ENCODE measurements at places on chromosomes 4 and X.
A peak's percentile ranks its signal among the peaks of the same experiment; 100 is the strongest.

GRCh38 chr4:149845743-149846142 is 30.1 kb upstream of the IQCM start:
- no peak for DNase-seq

GRCh38 chr4:142091085-142091513 is 454.7 kb downstream of the IL15 start:
- no peak for DNase-seq

DNA sequence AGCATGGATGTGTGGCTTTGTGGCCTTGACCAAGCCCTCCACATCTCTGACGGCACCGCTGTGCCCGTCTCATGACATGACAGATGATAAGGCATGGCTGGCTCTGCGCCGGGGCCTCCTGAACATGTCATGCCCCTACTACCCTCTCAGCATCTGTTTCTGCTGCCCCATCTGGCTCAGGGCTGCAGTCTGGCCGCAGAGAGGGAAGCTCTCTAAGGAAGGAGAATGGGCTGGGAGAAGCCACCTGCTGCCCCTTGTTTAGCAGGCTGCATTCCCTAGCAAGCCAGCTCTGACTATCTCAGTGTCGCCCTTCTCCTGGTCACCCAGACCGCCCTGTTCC is 7.2 kb downstream of the ZNF185 start:
- DNase-seq: no peak

GRCh38 chr4:15234856-15235126 is 193.0 kb upstream of the C1QTNF7 start:
- no peak for DNase-seq

GRCh38 chr4:76201276-76201675 is 12.3 kb downstream of the SCARB2 start:
- DNase-seq: no peak

DNA sequence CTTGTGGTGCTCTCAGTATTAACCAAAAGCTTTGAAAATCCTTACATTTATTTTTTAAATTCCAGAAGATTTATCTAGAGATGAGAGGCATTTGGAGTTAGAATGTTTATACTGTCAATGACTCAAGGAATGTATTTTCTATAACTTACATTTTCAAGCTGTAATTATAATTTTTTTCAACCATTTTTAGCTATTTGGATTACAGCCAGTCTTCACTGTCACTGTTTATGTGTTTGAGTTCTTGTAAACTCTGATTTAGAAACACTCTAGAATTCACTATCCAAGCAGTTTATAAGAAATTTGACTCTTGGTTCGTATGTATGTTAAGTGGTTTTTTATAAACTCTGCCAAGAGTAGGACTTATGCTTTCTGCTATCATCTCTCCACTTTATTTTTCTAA is 36.7 kb upstream of the GUCY1A1 start:
- no peak for DNase-seq

GRCh38 chr4:76016393-76016792 is 6.9 kb downstream of the CXCL10 start:
- DNase-seq: no peak

GRCh38 chrX:12405306-12405705 is 267.0 kb downstream of the FRMPD4 start:
- DNase-seq: no peak

DNA sequence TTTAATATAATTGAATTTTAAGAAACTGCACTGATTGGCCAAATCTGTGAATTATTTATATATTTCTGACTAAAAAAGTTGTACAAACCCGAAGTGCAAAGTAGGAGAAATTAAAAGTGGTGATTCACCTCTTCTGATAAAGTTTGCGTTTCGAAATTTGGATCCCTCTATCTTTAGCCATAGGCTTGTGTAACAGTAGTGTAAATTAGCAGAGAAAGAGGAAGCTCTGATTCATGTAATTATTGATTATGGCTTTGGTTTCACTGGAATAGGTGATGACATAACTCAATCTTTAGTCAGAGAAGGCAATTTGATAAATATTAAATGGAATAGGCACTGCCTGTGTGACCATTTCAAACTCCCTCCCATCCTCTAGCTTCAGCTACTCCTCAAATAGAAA is 717.8 kb upstream of the PCDH7 start:
- DNase-seq: no peak

DNA sequence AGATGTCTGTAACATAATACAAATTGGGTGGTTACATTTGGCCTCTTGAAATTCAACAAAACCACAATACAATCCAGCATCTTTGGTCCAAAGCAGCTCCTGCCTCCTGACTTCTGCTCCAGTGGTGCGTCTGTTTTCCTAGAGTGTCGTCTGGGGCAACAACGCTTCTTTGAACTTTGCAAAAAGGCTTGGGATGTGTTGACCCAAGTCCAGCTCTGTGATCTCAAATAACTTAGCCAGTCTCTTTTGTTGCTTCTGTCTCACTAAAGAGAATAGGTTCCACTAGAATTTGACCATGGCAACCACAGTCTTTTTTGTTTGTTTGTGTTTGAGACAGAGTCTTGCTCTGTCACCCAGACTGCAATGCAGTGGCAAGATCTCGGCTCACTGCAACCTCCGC is 324.0 kb downstream of the DHRSX start:
- DNase-seq: no peak

DNA sequence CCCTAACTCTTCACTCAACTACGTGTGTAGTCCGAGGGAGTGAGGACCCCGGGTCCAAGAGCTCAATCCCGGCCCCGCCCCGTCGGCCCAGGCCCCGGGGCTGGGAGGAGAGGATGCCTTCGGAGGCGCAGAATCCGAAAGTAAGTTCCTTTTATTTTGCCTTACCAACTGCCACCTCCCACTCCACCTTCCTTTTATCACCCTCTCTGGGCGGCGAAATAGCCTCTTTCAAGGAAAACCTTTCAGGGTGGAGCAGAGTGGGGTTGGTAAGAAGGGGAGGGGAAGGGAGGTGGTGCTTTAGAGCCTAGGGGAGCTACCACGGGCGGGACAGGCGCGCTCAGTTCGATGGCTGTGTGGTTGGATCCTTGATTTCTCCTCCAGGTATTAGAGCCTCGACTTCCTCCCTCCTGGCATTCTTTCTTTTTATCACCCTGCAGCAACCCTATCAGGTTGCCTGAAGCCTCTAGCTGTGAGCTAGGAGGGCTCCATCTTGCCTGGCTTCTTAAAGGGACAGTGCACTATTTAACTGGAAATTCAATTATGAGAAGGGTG is 191.2 kb downstream of the RRAGB start:
- peak; percentile 15 for DNase-seq

- no peak for DNase-seq
Observed at GRCh38 chr4:2938906-2939305, 24.3 kb downstream of the NOP14 start.

DNA sequence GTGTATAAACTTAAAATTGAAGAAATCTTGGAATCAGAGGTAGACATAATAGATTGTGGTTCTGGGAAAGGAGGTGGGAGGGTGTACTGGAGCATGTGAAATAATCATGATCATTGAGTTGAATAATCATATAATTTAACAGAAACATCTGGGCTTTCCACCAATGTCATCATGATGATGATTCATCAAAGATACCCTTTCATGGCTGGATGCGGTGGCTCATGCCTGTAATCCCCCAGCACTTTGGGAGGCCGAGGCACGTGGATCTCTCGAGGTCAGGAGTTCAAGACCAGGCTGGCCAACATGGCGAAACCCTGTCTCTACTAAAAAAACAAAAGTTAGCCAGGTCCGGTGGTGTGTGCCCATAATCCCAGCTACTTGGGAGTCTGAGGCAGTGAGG is 6.7 kb upstream of the RUFY3 start:
- peak; percentile 59 for DNase-seq

DNA sequence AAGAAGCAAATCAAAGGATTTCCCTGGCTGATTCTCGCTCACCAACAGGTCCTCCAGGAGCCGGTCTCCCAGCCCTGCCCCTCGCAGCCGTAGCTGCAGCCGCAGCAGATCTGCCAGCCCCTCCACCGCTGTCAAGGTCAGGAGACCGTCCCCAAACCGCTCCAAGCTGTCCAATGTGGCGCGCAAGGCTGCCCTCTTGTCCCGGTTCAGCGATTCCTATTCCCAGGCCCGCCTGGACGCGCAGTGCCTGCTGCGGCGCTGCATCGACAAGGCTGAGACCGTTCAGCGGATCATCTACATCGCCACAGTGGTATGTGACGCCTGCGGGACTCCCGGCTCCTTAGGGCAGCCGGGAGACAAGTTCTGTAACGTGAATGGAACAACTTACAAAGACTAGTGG is 25.6 kb downstream of the SPATA18 start:
- DNase-seq: no peak

GRCh38 chr4:11081006-11081405 is 347.7 kb downstream of the HS3ST1 start:
- DNase-seq: no peak

DNA sequence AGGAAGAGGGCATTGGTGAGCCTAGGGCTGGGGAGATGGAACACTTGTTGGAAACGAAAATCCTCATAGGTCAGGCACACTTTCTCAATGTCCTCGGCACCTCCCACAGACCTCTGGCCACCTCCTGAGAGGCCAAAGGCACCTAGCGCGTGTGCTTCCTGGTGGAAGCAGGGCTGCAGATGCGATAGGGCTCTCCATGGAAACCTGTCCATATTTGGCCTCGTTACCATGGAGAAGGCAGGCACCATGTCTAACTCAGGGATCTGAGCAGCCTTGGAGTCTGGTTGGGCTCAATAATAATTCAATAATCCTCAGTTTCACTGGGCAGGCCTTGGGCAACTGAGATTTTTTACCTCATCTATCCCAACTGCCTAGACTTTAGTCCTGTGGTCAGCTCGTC is 58.3 kb downstream of the RAI2 start:
- no peak for DNase-seq

DNA sequence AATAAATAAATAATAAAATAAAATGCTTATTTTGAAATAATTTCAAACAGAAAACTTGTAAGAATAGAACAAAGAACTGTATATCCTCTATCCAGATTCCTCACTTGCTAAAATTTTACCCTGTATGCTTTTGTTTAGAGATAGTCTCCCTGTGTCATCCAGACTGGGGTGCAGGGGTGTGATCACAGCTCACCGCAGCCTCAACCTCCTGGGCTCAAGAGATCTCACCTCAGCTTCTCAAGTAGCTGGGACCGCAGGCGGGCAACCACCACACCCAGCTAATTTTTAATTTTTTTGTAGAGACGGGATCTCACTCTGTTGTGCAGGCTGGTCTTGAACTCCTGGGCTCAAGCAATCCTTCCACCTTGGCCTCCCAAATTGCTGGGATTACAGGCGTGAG is 17.5 kb upstream of the ARAF start:
- no peak for DNase-seq

DNA sequence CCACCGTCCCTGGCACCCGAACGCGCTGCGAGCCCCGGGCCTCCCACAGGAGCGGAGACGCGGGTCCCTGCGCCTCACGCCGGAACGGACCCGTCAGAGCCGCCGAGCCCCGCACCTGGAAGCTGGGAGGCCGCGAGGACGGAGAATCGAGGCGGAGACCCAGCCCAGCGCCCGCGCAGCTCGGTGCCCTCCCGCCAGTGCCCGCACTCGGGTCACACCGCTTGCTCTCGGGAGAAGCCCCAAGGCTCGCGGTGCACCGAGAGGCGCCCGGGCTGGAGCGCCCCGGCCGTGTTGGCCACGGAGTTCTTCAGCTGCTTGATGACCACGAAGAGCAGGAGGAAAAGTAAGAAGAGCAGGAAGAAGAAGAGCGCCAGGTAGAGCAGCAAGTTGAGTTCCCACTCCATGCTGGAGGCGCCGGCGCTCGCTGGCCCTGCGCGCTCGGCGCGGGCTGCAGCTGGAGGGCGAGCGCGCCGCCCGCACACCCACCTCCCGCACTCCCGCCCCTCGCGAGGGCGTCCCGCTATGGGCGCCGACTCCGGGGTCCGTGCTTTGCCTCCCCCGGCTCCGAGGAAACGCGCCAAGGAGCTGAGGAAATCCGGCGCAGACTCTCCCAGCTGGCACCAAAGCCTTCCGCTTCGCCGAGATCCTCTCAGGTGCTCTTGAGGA is at the start of gene SMIM43:
TSS of gene SMIM43 (minus strand) at position 463 of the 666 bp plus-strand sequence. CDS start at position 404, 59 bp downstream.
- no peak for DNase-seq

DNA sequence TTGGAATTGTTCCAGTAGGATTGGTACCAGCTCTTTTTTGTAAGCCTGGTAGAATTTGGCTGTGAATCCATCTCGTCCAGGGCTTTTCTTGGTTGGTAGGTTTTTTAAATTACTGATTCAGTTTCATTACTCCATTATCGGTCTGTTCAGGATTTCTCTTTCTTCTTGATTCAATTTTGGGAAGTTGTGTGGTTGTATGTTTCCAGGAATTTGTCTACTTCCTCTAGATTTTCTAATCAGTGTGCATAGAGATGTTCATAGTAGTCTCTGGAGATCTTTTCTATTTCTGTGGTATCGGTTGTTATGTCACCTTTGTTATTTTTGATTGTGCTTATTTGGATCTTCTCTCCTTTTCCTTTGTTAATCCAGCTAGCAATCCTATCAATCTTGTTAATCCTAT is 248.7 kb downstream of the ARHGAP10 start:
- DNase-seq: no peak

GRCh38 chr4:18756671-18757070 is 735.1 kb upstream of the LCORL start:
- DNase-seq: no peak

GRCh38 chrX:119775517-119776238 is 15.8 kb downstream of the RPL39 start:
- no peak for DNase-seq

DNA sequence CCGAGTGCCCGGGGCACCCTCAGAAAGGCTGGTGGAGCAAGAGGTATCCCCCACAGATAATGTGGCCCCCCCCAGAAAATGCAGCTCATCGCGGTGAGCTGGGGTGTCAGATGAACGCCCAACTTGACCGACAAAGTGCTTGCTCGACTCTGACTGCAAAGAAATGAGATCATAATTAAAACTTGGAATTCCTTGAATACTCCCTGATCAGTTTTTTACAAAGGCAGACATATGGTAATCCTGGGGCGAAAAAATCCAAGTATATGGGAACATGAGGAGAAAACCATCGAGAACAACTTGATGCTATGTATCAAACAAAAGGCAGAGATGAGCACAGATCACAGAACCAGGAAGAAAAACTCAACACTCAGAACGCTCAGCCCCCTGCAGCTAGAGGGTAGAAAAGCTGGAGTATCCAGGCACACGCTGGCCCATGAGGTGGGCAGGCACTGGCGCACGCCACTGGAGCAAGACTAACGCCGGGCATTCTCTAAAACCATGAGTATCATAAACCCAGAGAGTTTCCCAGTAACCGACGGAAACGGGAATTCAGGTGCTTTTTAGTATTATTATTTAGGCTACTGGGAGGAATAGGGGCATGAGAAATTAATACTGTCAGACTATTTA is 127.3 kb downstream of the AFAP1 start:
- no peak for DNase-seq

- peak; percentile 1 for DNase-seq
Observed at GRCh38 chrX:37685381-37686359, at the start of gene XK. TSS of gene XK (plus strand) at chrX:37685791. CDS start at chrX:37685962, 171 bp downstream.

DNA sequence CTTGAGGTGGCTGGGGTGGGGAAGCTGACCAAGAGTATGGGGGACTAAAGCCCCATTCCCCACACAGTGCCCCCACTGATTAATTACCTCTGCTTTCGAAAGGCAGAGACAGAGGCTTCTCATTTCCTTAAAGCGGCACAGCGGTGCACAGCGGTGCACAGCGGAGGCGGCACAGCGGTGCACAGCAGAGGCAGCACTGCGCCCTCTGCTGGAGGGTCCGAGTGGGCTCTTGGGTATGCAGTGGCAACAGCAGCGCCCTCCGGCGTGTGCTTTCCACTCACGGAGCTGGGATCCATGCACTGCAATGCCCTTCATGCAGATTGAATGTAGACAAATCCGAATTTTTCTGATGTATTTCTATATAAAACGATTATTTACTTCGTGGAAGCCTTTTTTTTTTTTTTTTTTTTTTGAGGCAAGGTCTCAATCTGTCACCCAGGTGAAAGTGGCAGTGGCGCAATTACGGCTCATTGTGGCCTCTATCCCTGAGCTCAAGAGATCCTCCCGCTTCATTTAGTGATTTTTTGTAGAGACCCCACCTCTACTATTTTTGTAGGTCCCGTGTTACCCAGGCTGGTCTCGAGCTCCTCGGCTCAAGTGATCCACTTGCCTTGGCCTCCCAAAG is 19.7 kb upstream of the PRPS2 start:
- no peak for DNase-seq
